Left colon (tissue), 2 donors: ENCODE measurements at places on chromosomes 11 and 22.
A peak's percentile ranks its signal among the peaks of the same experiment; 100 is the strongest.

- DNase-seq, result peak; percentile 32
Measured at GRCh38 chr11:57735619-57736298, 5.5 kb upstream of the SELENOH start.

DNA sequence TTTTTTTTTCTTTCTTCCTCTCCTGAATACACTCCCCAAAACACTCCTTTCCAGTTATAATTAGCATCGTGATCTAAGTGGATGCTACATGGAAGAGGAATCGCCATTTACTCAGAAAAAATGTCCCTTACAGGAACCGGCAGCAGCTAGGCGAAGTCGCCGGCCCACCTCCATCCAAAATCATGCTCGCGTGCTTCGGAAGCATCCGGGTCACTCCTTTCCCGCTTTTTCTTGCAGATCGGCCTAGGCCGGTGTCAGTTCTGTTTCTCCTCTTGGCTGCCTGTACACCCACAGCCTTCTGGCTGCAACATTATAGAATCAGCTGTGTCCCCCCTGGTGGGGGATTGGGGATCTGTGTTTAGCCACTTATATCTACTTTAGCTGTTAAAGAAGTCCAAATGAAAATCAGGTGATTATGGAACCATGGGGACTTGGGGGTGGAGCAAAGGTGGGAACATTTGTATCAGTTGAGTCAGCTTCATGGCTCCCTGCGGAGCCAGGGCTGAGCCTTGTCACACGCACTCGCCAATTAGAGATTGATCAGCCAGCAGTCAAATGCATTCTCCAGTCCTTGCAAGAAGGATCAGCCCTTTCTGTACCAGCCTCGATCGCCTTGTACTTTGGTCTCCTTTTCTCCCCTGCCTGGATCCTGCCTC lies 36.3 kb downstream of the ASRGL1 start:
- DNase-seq, result no peak

DNA sequence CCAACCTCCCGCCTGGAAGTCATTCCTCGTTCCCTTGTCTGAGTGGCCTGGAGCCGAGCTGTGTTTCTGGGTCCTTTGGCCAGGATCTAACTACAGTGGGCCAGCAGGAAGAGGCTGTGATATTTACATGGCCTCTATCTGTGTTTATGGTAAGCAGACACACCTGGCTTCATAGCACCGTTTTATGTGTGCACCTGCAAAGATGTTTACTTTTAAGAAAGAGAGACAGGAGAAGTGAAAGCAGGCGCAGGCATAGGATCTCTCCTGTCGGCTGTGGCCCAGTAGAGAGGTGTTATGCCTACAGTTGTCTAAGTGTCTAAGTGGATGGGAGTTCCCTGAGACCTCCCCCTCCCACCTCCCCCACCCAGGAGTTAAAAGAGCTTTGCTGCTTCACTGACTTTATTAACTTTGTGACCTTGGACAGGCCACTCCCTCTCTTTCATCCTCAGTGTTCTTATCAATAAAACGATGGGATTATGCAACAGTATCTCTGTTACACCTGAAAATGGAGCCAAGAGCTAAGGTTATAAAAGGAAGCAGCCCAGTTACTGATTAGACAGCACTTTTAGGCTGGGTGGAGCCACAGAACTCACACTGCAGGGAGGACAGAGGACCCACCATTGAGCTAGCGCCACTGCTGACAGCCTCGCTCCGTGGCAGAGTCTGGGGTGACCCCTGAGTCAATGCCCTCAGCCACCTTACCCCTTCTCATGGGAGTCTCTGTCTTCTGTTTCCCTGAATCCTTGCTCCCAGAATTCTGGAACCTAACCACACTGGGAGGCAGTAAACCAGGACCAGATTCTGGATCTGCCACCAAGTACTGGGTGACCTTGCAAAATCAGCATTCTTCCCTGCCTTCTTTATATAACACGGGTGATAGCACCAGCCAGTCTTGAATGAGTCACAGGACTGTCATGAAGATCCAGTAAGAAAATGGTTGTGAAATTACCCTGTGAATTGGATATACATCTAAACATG lies 22.0 kb downstream of the ST14 start:
- DNase-seq, result peak; percentile 83

DNA sequence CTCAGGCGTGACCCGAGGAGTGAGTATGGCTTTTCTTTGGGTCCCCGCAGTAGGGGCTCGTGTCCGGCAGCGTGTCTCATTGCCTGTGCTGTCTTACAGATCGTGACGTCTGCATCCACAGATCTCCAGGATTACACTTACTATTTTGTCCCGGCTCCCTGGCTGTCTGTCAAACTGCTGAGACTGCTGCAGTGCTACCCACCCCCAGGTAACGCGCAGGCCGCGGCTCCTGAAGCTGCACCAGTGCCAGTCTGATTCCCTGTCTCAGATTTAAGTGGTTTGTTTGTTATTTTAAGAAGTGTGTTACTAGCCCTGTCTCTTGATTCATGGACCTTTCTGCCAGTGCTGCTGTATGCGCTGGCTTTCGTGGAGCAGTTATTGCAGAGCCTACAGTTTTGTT lies 52.0 kb downstream of the MUC6 start:
- DNase-seq, result no peak

DNA sequence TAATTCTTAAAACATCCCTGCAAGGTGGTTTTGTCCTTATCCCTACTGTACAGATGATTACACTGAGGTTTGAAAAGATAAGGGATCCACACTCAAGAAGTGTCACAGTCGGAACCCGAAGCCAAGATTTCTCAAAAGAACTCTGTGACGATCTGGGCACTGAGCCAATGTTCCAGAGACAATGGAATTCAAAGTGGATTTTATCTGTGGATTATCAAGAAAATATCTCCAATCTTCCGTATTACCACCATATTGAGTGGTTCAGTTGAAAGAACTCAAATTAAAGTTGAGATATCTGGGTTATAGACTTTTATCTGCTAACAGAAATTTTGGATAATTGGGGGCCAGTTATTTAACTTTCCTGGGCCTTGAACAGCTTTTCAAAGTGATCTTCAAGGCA lies 100.0 kb upstream of the GRAMD1B start:
- no peak for DNase-seq

DNA sequence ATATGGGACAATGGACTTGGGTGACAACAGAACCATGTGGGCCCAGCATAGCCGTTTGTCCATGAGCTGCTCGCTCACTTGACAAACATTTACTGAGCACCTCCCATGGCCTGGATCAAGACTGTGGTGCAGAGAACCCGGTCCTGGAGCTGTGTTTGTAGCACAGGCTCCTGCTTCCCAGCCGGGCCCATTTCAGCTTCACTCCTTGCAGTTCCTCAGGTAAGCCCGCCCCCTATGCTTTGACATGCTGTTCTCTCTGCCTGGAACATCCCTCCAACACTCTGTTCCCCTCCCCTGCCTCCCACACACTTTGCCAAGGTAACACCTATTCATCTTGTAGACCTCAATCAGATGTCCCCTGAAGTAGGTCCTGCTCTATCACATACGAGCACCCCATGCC lies 19.3 kb upstream of the IGSF22 start:
- DNase-seq, result no peak

DNA sequence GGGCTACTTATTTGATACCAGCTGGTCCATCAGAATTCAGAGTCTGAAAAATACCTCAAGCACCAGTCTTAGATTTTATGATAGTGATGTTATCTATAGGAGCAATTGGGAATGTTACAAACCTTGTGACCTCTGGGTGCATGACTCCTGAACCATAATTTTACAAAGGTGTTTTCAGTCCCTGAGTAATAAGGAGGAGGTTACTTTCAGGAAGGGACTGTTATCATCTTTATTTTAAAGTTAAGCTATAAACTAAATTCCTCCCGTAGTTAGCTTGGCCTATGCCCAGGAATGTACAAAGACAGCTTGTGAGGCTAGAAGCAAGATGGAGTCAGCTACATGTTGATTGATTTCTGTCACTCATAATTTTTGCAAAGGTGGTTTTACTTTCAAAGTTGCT lies 101.9 kb downstream of the UVRAG start:
- DNase-seq, result no peak

DNA sequence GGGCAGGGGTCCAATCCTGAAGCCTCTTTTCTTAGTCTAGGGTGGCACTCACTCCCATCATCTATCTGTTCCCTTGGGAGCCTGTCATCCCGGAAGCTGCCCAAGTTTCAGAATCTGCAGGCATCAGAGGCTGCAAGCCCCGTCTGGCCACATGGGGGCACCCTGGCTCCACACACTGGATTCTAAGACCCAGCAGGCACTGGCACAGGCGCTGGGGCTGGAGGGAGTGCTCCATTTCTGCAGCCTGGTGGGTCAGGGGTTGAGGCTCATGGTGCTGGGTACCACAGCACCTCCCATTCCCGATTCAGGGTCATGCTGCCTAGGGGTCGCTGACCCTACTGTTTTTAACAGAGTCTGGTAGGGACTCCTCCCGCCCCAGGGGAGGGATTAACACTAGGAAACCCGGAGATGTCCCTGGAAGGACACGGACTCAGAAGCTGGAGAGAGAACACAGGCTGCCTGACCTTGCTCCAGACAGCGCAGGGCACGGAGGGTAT lies 243.9 kb upstream of the SYN3 start:
- peak; percentile 67 for DNase-seq

DNA sequence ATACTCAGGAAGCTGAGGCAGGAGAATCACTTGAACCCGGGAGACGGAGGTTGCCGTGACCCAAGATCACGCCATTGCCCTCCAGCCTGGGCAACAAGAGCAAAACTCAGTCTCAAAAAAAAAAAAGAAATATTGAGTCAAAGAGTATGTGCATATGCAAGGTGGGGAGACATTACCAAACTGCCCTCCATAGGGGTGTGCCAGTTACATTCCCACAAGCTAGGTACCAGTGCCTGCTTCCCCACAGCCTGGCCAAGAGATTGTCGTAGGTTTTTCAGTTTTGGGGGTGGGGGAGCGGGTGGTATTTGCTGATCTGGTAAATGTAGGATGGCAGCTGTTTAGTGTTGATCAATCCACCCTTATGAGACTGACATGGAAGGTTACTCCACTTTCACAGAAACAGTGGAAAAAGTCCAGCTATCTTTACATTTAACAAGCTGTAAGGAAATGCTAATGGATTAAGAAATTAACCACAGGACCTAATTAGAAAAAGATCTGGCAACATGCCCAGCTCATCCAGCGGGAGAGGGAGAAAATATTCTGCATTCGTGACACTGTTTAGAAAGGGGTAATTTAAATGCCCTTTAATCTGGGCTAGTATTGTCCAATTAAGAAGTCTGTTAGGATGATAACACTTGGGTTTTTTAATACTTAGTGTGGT lies 89.4 kb downstream of the PACS1 start:
- no peak for DNase-seq

DNA sequence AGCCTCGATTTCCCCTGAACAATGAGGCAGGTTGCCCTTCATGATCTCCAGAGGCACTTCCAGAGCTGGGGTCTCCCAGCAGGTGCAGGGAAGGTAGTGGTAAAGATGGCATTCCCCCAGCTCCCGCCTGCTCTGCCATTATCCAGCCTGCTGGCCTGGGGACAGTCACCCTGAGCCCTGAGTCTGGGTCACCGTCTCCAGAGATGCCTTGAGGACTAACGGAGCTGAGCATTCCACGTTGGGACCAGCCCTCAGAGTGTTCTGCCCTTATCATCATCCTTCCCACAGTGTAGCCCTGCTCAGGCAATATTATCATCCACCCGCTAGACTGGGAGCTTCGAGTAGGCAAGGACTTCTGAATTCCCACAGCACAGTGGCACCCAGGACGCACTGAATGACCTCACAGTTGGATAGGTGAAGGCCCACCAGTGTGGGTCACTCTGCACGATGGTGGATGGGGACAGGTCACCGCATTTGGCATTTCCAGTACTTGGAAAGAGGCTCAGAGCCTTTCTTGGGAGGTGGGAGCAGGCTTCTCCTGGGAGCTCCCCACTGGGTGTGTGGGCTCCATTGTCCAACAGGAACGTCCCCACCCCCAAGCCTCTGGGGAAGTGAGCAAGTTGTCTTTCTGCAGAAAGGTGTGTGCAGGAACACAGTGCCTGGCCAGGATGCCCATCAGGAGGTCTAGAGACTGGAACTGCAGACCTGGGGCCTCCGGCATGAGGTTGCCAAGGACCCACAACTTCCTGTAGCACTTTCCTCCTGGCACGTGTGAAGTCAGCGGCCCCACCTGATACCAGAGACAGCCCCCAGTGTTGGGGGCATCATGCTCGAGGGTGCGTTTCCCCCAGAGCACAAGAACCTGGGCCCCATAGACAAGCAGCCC lies 51.4 kb upstream of the WNT7B start:
- no peak for DNase-seq

GRCh38 chr22:44819966-44820631 lies 67.7 kb downstream of the ARHGAP8 start:
- DNase-seq, result no peak

GRCh38 chr11:22671751-22672150 lies 5.3 kb downstream of the GAS2 start:
- no peak for DNase-seq

- no peak for DNase-seq
Measured at GRCh38 chr11:76206077-76206326, 300 bp downstream of the WNT11 start.

- no peak for DNase-seq
Measured at GRCh38 chr22:49334449-49334789, 493.3 kb downstream of the BRD1 start.

- DNase-seq, result no peak
Measured at GRCh38 chr11:45754261-45754709, 50.7 kb upstream of the SLC35C1 start.

GRCh38 chr11:11413776-11414175 lies 60.7 kb upstream of the CSNK2A3 start:
- DNase-seq, result no peak

GRCh38 chr11:66542362-66542761 lies 3.5 kb downstream of the ZDHHC24 start:
- DNase-seq, result no peak

- DNase-seq, result no peak
Measured at GRCh38 chr22:42287174-42287890, 16.9 kb upstream of the TCF20 start.

GRCh38 chr22:27761665-27762064 lies 39.9 kb downstream of the MN1 start:
- DNase-seq, result no peak

GRCh38 chr11:10601837-10602236 lies 33.4 kb upstream of the LYVE1 start:
- no peak for DNase-seq

GRCh38 chr11:32451808-32452207 lies 16.5 kb upstream of the WT1 start:
- DNase-seq, result no peak

GRCh38 chr11:5096011-5096410 lies 26.6 kb downstream of the OR52E1 start:
- no peak for DNase-seq

- peak; percentile 83 for DNase-seq
Measured at GRCh38 chr22:50544078-50544745, 1.5 kb upstream of the KLHDC7B start.

- DNase-seq, result no peak
Measured at GRCh38 chr22:26593763-26594162, 3.8 kb upstream of the TPST2 start.

DNA sequence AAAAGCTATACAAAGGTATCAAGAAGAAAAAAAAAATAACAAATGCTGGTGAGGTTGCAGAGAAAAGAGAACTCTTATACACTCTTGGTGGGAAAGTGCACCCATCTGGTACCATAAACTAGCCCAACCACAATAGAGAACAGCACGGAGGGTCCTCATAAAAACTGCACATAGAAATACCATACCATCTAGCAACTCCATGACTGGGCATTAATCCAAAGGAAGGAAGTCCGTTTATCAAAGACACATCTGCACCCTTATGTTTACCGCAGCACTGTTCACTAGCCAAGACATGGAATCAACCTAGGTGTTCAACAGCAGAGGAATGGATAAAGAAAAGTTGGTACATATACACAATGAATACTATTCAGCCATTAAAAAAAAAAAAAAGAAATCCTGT lies 10.8 kb upstream of the CLDN5 start:
- no peak for DNase-seq

GRCh38 chr11:36375353-36376008 lies 79.4 kb downstream of the PRR5L start:
- DNase-seq, result no peak
